Stimulated activated CD4-positive, alpha-beta T cell treated with anti-CD3 and anti-CD28 coated beads, Interleukin-12 subunit alpha, Interleukin-12 subunit beta, amount 100 ng/mL, for 24 hours (primary cell): ENCODE measurements at places on chromosomes 11 and 22.

DNA sequence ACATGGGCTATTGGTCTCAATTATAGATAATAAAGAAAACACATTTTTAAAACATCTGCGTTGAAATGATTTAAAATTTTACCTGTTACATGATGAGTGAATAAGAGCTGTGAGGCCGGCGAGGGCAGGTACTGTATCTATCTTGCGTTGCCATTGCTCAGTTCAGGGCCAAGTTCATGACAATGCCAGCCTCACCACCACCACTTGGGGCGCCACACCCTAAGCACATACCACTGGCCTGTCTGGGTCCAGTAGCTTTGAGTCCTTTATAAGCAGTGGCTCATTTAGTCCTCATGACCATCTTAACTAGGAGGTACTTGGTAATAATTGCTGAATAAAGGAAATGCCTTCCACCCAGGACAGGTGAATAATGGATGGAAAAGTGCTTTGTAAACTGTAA is 14.5 kb upstream of the MB start:
- DNase-seq = no peak

GRCh38 chr11:124499711-124500110 is 43.7 kb downstream of the OR8B12 start:
- no peak for DNase-seq

DNA sequence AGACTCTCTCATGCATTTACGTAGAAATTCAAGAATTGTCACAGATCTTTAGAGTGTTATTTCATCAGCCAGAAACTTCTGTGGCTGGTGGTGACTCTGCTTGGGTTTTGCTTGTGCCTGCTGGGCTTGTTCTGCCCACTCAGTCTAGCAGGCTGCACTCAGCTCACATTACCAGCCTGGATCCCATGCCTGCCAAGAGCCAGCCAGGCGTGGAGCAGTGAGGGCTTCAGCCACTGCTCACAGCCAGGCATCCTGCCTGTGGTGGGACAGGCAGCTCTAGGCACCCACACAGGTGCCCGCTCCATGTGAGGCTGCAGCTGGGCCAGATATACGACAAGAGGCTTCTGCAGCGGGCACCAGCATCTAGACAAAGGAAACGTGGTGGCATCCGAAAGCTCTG is 1213.3 kb upstream of the RAG2 start:
- DNase-seq = no peak

DNA sequence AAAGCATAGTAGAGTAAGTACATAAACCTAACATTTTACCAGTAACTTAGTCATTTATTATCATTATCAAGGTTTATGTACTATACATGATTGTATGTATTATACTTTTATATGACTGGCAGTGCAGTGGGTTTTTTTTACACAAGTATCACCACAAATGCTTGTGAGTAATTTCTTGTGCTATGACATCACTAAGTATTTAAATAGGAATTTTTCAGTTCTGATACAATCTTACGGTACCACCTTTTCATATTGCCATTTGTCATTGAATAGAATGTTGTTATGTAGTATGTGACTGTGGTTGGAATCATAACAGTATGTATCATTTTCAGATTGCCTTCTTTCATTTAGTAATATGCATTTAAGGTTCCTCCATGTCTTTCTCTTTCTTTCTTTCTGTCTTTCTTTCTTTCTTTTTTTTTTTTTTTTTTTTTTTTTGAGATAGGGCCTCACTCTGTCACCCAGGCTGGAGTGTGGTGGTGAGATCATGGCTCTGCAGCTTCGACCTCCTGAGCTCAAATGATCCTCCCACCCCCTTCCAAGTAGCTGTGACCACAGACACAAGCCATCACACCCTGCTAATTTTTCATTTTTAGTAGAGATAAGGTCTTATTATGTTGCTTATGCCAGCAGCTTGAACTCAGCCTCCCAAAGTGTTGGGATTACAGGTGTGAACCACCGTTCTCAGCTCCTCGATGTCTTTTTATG is 18.6 kb downstream of the ATM start:
- DNase-seq = no peak

GRCh38 chr22:32411402-32411801 is 645 bp downstream of the RTCB start:
- DNase-seq = no peak

DNA sequence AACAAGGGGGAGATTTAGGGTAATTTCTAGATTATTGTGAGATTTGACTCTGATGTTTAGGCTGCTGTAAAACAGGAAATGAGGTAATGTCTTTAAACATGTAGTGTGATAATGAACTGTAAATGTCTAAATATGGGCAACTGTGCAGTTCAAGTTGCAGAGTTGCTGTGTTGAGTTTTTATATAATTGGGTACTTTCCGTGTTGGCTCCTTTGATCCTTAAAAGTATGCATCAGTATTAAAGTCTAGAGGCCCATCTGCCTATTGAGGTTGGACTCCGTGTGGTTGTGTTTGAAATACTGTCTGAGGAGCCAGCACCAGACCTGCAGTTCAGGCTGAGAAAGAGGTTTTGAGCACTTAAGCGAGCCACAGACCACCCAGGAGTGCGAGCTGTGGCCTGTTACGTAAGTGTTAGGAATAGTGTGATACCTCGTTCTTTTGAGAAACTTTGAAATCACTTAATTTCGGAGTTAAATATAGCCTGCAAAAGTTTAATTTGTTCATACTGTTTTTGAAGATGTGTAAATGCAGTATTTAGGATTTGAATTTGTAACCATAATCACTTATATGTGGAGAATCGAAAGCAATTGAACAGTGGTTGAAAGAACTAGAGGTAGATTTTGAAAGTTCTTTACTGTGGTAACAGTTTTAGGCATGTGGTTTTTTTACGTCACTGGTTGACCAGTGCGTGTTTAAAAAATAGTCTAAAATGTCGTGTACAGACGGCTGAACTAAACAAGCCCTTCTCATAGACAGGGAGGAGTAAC is 9.0 kb downstream of the FAM118A start:
- DNase-seq = no peak

DNA sequence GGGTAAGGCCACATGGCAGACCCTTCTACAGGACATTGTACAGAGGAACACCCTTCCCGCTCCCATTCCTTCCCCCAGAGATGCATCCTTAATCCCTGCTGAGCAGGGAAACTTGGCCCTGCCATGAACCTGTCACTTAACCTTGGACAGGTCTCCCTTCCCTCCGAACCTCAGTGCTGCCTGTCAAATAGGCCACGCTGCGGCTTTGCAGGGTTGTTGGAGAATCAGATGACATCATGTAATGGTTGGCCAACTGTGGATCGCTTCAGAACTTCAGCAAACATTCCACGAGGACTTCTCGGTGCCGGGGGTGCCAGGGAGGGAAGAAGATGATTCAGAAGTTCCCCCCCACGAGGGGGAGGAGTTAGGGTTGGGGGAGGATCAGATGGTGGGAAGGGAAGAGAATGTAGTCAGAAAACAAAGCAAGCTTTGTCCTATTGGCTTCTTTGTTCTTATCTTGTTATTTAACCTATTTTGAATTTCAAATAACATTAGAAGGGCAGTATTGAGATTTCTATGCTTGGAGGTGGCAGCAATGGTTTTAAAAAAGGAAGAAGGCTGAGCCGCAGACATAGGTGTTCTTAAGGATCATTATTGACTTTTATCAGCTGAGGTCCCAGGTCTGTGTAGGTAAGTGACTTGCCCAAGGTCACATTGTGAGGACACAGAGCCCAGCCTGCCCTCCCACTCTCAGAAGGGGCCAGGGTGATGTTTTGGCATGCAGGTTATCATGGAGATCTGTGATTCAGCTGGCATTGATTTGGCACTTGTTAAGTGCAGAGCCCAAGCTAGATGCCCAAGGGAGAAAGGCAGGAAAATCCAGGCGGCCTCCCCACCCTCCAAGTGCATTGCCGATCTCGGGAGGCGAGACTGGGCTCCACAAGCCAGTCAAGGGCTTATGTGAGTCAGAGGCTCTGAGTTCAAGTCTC is 3.1 kb downstream of the CDC42EP1 start:
- no peak for DNase-seq

DNA sequence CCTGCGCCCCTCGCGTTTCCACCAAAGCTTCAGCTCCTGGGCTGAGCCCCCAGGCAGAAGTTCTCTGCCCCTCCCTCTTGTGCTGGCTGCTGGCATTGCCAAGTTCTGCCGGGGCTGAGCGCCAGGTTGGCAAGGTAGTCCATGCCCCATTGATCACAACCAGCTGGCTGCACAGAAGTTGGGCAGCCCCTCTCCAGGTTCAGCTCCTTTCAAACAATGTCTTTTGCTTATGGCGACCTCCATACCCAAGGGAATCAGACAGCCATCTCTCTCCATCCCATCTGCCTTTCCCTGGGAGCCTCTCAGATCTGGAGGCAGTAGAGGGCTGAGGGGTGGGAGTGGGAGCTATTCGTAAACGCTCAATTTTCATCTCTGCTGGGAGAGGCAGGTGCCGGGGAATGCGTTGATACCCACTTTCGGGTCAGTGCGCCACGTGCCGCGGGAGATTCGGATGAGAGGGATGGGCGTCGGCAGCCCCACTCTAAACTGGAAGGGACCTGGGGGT is 1.5 kb downstream of the ADAMTS8 start:
- no peak for DNase-seq

- peak; percentile 11 for DNase-seq
These were observed 569 bp downstream of the FAM76B start for GRCh38 chr11:95788921-95789505.

- no peak for DNase-seq
These were observed 42.2 kb downstream of the FAT3 start for GRCh38 chr11:92266806-92267205.

DNA sequence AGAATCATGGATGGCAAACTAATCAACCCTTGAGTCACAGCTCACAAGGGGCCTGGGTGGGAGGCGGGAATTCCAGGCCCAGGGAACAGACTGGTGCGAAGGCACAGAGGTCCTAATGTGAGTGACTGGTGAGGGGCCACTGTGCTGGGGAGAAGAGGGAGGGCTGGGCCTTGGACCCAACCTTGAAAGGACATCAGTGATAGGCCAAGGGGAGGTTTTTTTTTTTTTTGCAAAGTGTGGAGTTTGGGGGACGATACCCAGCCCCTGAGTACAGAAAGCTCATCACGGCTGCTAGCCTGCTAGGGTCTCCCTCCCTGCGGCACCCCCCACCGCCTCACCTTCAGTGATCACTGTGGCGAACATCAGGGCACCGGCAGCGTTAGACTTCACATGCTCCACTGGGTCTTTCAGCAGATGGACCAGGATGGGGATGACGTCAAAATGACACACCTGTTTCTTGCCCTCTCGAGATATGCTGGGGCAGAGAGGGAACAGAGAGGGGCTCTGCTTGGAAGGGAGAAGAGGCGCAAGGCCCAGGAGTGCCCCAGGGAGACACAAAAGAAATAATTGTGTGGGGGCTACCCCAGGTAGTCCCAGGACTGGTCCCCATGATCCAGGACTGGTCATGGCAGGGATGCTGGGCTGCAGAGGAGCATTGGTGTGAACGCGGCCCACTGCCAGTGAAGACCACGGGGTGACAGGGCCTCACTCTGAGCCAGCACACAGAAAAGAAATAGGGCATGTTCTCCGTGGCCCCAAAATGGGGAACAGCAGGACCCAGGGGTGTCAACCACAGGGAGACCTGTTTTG is 8.6 kb upstream of the GNAZ start:
- no peak for DNase-seq

DNA sequence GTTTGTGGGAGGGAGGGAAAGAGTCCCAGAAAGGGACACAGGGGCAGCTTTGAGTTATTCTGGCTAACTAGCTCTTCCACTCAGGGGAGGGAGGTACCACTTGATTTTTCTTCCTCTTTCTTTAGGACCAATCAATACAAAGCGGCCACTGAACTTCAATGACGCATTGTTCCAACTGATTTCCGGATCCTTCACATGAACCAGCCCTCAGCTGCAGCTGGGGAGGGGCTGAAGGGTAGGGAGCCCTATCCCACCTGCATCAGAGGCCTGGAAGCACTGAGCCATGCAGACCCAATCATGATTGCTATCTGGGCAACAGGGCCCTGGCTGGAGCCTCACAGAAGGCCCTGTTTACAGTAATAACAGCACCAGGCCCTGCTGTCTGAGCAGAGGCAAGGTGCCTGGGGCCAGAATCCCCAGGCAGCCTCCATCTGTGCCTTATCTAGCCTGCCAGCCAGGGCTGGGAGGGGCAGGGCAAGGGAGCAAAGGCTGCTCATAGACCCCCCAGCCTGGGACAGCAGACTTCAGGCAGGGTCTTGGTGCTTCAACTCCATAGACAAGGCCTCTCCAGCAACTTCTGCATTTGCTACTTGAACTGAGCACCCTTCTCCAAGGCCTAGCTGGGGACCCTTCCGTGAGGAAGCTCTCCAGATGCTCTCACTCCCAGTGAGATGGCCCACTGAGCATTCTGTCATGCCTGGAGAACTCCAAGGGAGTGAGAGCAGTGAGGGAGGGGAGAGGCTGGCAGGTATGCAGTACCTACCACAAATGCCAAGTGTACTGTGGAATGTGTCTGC is 22.5 kb downstream of the CLPB start:
- DNase-seq = no peak

DNA sequence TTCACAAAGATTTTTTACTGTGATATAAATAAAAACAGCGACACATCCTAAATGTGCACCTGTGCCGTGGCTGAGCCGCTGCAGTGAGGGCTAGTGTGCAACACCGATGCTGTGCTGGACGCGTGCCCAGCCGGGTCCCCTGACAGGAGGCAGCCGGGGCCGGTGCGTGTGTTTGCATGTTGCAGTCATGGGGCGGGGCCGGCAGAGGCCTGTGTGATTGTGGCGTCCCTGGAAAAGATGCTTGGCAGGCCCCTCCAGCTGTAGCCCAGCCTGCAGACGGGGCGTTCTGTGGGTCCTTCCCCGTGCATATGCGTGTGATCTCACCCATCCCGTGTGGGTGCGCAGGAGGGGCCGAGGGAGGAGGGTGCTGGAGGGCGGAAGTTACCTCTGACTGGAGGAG is 30.6 kb downstream of the MUC6 start:
- no peak for DNase-seq

GRCh38 chr11:74615311-74615710 is 22.9 kb downstream of the POLD3 start:
- no peak for DNase-seq

GRCh38 chr11:116930177-116930576 is 92.8 kb upstream of the APOA1 start:
- no peak for DNase-seq

DNA sequence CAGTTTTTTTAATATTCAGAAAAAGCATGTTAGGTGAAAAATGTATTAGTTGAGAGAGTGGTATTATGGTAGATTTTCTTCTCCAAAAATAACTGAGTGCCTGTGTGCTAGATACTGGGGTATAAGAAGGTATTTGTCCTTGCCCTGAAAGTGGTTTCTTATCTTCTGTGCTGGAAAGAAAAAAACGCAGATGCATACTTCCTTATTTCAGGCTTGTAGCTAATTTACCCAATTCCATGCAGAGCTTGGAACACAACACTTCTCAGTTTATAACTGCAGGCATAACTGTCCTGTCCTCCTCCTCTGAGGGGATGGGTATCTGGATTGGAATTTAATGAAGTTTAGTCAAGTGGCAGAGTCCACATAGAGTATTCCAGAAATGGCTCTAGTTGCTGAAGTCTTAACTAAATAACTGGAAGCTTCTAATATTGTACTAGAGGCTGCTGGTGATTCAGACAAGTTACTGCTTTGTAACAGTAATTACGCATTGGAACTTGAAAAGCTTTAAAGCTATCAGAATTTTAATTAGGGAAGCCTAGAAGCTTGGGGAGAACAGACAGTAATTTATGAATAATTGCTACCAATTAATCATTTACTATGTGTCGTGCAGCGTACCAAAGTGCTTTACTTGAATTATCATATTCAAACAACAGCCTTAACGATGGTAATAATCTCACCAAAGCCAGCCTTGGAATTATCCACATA is 12.7 kb upstream of the C11orf91 start:
- no peak for DNase-seq
